ENCODE measurements at places on chromosomes 11 and 22.
A peak's percentile ranks its signal among the peaks of the same experiment; 100 is the strongest.

- no peak for DNase-seq
Observed at GRCh38 chr22:24697621-24698082, 76.9 kb downstream of the PIWIL3 start.

DNA sequence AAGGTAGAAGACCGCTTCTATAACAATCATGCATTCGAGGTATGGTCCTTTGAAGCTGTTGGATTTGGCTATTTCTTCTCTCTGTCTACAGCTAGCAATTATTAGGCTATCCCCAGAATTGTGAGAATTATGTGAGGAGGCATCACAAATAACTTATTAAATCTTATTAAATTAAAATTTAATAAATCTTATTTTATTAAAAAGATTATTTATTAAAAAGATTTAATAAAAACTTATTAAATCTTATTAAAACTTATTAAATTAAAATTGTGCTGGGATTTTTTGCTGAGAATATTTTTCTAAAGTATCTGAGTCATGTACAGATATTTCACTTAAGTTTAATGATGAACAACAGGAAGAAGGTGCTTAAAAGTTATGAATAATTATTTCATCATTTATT is 7.7 kb downstream of the SPA17 start:
- no peak for DNase-seq

DNA sequence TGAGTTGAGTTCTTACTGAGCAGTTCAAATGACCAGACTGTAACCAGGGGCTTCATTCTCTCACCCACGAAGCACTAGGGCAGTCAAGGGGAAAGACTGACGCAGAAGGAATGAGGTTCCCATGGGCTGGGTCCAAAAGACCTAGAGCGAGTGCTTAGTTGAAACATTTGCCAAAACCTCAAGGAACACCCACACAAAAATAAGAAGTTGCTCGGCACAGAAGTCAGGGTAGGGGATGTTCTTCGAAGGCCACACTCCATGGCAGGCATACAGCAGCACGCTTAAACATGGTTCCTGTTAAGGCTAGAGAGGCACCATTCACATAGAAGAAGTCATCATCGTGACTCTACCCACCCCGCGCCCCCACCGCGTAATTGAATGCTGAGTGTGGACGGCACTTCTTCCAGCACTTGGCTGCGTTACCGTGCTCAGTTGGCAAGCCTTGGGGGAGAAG is 52.9 kb downstream of the TIMP3 start:
- DNase-seq: no peak

DNA sequence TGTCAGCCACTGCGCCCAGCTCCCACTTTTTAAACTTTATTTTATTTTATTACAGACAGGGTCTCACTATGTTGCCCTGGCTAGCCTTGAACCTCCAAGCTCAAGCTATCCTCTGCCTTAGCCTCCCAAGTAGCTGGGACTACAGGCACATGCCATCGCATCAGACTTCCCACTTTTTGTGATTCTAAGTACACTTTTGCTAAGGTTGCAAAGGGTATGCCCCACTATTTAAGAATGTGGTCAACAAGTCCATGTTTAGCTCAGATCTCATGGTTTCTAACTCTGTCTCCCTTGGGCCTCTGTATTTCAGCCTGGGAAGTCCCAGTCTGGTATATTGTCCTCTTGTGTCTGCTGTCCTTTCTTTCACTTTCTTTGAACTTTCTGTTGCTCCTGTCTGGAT is 35.3 kb downstream of the EXPH5 start:
- DNase-seq: no peak

DNA sequence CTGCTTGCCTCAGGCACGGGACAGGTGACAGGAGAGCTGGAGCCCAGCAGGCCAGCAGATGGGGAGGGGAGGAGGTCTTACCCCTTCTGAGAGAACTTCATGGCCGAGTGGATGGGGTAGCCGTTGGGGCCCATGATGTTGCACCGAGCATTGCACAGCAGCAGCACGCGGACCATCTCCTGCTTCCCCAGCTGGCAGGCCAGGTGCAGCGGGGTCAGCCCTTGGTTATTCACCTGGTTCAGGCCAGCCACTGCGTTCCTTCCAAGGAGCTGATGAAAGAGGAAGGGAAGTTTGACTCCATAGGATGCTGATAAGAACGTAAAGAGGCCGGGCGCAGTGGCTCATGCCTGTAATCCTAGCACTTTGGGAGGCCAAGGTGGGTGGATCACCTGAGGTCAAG is 29.4 kb upstream of the BAIAP2L2 start:
- no peak for DNase-seq

- no peak for DNase-seq
Observed at GRCh38 chr22:48444320-48445112, 1383.2 kb downstream of the BRD1 start.

DNA sequence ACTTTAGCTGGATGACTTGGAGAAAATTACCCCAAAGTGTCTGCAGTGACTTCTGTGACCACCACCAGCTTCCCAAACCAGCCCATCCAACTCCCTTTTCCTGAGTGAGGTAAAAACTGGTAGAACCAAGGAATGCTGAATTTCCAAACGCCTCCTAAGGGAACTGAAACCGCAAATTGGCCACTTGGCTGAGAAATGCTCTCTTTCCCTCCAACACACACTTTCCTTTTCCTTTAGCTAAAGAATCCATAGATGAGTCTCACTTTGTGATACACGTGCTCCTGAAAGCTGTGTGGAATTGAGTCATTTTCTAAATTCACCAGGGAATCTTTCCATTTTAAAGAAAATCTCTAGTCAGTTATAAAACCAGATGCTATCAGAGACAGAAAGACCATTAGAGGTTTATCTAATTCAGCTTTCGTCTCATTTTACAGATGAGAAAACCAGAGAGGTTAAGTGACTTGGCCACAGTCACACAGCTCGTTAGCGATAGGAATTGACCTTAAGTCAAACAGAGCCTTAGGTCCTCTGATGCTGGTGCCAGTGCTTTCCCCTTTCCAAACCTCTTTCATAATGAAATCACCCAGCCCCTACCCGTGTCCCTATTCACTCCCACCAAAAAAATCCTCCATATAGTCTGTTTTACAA is 137.2 kb downstream of the COMMD9 start:
- no peak for DNase-seq

- DNase-seq: no peak
Observed at GRCh38 chr11:17864478-17864941, 129.9 kb downstream of the KCNC1 start.

DNA sequence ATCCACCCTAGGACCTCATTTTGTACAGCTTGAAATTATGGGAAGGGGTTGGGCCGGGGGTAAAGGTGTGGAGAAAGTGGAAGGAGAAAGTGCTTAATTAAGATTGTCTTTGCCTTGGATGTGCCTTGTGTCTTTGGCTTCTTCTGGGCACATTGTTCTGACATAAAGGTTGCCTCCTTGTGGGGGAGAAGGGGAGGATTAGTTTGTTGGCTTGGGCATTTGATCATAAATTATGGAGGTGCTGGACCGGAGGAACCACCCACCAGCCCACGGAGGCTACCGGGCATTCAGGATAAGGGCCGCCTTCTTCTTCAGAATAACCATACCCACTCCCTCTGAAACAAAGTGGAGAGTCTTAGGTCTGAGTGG is 1.3 kb downstream of the PAFAH1B2 start:
- no peak for DNase-seq

DNA sequence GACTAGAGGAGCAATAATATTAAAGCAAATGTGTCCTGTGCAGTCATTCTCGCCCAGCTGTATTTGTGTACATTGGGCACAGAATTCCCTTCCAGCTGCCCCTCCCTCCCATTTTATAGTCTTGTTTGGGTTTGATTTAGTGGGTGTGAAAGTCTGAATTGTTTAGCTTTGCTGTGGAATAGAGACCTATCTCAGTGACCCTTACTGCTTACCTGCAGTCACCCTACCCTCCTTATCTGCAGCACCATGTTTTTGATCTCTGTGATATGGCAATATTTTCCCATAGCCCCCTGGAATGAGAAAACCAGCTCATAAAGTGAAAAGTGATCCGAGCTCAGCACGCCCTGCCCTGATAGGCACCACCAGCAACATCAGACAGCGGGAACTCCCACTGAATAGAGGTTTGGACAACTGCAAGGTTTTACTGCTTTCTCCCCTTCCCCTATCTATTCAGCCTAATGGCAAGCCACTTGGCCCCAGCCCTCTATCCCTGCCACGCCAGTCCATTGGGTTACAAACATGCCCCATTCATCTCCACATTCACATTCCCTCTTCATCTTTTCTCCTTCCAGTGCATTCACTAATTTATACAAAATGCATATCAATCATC is 199.0 kb downstream of the ETS1 start:
- no peak for DNase-seq

- no peak for DNase-seq
Observed at GRCh38 chr11:134743820-134744195, 331.8 kb upstream of the B3GAT1 start.

DNA sequence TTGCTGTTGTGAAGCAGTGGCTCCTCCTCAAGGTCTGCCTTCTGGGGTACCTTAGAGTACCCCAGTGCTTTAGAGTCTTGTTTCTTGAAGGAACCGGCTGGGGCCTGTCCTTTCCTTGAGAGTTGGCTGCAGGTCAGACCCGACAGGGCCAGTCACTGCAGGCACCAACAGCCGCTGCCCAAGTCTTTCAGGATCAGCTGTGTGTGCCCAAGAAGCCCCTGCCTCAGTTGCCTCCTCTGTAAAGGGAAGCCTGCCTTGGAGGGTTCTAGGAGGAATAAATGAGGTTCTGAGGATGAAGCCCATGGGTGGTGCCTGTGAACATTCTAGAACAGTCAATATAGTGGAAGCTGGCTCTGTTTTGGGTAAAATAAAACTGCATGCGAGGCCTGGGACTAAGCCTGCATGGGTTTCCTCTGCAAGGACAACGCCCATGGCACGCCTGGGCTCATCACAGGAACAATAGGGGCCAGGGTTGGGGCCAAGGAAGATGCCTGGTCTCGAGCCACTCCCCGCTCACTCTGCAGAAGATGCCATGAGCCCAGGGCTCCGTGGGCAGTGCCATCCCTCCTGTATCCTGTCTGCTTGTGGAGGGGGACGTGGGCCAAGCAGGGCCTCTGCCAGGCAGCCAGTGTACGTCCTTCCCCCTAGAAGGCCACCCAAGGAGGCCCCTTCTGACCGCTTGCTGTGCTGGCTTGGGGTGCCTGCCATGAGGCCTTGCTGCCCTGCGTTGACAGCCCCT is 81.6 kb downstream of the MED15 start:
- no peak for DNase-seq

DNA sequence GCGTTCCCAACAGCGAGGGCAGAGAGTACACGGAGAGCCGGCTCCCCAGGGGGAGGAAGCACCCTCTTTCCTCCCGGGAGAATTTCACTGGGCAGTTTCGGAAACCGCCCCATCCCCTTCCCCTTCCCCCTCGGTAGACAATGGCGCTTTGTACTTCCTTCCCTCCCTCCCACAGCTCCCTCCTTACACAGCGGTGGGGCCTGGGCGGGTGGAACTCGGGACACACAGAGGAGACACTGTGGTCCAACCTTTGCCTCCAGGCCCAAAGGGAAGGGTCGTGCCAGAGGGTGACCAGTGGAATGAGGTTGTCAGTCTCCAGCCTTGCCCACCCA is 4.3 kb downstream of the SMTN start:
- DNase-seq: no peak

DNA sequence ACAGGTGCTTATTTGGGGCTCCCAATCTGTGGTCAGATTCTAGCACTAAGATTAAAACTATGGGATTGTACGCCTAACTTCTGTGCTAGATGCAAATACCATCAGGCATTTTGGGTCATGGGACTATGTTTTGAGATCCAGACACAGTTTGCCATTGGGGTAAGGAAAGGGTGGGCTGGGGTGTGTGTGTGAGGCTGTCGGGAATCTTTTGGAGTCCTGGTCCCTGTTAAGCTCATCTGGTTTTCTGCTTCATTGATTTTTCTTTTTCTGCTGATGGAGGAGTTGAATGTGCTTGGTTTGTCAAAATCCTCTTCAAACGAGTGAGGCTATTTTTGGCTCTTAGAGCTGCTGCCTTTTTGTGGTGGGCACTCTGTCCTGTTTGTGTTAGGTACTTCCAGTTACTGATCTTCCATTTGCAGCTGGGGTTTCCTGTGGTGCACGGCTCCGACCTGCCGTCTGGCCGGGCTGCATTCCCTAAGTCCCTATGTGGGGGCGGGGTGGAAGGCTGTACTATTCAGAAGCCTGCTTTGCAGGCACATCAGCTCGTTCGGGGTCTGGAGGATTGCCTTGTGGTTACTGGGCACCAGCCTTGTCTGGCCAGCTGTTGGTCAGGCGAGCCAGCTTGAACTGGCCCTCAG is 2.9 kb downstream of the BCR start:
- DNase-seq: no peak

DNA sequence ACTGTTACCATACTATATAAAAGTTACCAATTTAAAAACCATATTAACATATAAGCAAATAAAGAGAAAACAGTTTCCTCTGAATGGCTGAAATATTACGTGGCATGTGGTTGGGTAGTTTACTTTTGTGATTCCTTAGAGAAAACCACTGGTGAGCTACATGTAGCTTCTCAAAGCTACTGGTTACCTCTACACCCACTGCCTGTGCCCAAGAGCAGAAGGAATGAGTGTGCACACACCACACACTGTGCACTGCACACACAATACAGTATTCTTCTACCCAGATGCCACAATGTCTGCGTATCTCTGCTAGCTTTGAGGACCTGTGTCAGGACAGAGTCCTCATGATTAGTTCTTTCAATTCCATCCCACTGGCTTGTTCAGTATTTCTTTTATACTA is 25.5 kb upstream of the YPEL1 start:
- DNase-seq: no peak

DNA sequence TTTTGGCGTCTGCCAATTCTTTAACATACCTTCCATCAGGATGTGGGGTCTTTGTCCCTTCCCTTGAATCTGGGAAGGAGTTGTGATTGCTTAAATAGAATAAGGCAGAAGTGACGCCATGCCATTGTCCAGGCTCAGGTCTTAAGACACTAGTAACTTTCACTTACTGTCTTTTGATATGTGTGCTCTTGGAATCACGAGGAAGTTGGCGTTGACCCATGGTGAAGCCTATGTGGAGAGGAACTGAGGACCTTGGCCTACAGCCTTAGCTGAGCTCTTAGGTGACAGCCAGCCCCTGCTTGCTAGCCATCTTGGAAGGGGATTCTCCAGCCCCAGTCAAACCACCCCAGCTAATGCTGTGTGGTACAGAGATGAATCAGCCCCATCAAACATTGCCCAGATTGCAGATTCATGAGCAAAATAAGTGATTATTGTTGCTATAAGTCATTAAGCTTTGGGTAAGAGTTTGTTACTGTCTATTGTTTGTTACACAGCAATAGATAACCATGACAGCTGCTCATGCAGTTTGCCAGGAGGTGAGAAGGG is 17.6 kb upstream of the CLPB start:
- no peak for DNase-seq

GRCh38 chr11:71425860-71426259 is 22.3 kb downstream of the DHCR7 start:
- DNase-seq: no peak

GRCh38 chr22:31295360-31295759 is 3.1 kb upstream of the PIK3IP1 start:
- no peak for DNase-seq

GRCh38 chr11:56783448-56784041 is 35.0 kb upstream of the OR9G4 start:
- DNase-seq: peak; percentile 4

DNA sequence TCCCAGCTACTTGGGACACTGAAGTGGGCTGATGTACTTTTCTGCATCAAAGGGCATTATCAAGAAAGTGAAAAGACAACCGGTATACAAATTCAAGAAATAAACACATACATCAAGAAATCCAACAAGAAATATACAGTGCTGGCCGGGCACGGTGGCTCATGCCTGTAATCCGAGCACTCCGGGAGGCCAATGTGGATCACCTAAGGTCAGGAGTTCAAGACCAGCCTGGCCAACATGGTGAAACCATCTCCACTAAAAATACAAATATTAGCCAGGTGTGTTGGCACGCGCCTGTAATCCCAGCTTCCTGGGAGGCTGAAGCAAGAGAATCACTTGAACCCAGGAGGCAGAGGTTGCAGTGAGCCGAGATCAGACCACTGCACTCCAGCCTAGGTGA is 9.5 kb downstream of the USP28 start:
- DNase-seq: no peak
